NCI-H82 (cell line): ENCODE measurements at places on chromosomes 7 and 10.

DNA sequence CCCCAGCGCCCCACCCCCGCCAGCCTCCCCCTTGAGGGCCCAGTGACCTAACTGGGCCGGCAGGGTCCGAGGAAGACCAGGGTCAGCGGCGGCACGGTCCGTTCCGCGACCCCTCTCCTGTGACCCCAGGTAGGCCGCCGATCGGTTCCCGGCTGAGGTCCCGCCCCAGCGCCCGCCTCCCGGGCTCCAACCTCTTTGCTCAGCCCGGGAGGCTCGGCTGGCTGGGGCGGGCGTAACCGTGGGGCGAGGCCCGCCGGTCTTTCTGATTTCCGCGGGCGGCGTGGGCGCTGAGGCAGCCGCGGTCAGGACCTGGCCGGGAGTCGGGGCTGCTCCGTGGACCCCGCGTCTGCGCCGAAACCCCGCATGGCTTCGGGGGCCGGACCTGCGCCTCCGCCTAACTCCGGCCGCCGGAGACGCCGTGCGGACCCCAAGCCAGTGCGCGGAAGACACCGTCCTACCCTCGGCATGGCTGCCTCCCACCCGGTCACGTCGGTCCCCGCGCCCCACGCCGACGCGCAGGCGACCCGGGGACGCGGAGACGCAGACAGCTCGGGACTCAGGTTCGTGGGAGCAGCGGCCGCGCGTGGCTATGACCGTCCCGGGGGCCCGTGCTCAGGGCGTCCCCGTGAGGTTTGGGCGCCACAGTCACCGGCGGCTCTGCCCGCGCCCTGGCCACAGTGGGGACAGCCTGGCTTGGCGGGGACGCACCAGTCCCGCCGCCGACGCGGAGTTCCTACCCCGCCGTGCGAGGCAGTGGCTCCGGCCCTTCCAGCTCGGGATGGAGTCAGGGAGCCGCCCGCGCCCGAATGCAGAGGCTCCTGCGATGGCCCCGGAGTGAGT is 1.0 kb upstream of the VENTX start:
- DNase-seq, result no peak

DNA sequence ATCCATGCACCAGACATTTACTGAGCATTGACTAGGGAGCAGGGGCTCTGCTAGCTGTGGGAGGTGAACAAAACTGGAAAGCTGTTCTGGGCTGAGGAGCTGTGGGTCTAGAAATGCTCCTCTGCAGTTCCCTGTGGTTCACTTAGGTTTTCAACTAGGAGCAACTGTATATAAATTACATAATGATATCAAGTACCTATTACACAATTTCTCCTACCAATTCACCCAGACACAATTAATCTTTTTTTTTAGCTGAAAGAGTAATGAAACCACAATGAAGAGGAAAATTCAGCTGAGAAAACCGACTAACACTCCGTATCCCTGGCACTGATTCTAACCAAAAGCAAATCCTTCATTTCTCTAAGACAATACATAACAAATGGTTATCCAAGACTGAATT is 39.4 kb downstream of the COL28A1 start:
- no peak for DNase-seq

GRCh38 chr7:47942132-47942531 is 6.1 kb downstream of the PKD1L1 start:
- DNase-seq, result no peak

- DNase-seq, result no peak
Observed at GRCh38 chr7:24480501-24480900, 92.8 kb upstream of the PALS2 start.

DNA sequence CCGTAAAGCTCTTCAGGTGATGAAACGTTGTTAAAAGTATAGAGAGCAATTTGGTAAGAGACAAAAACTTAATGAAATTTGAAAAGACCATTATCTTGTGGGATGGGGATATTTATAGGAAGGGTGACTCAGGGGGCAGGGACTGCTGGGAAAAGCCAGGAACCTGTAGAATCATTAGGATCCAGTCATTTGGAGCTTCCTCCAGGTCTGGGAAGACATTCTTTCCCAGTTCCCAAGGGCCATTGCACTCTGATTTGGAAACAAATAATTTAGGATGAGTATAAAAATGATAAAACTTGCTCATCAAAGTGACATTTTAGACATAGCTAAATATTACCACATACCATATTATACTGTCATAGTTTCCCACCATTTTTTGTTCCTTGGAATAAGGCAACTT is 143.9 kb downstream of the PFKFB3 start:
- no peak for DNase-seq

DNA sequence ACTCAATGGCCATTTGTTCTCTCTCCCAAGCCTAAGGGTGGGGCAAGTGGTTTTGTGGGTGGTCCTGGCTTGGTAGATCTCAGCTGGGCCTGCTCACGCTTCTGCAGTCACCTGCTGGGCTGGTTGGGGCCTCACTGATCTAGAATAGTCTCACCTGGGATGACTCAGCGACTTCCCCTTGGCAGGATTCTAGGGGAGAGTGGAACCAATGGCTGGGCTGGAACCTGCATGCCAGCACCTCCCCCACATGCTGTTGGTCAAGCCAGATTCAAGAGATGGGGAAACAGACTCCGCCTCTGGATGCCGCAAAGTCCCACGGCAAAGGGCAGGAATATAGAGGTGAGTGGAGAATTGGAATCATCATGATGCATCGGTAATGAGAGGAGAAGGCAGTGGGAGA is 292.9 kb upstream of the NPVF start:
- no peak for DNase-seq

- DNase-seq, result no peak
Observed at GRCh38 chr10:107451047-107451446, 286.5 kb upstream of the SORCS1 start.

DNA sequence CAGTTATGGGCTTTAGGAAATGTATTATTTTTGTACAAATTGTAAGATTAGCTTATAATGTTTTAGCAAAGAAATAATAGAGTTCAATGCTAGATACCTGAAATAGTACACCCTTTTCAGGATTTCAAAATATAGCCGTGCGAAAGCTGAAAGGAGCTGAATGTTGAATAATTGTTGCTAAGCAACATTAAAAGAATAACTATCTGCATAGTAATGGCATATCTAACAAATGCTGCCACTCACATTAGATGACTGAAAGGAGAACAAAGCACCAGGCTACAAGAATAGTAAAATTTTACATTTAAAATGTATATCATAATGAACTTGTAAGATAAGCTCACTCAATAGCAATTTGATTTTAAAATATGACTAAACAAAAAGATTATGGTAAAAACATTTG is 82.5 kb downstream of the SDHAF3 start:
- no peak for DNase-seq

GRCh38 chr7:45153233-45153632 is 4.4 kb upstream of the RAMP3 start:
- DNase-seq, result no peak

- DNase-seq, result no peak
Observed at GRCh38 chr10:13758756-13759155, 172.0 kb downstream of the PRPF18 start.

GRCh38 chr7:26199301-26200037 is 1.1 kb downstream of the HNRNPA2B1 start:
- peak; percentile 82 for DNase-seq

DNA sequence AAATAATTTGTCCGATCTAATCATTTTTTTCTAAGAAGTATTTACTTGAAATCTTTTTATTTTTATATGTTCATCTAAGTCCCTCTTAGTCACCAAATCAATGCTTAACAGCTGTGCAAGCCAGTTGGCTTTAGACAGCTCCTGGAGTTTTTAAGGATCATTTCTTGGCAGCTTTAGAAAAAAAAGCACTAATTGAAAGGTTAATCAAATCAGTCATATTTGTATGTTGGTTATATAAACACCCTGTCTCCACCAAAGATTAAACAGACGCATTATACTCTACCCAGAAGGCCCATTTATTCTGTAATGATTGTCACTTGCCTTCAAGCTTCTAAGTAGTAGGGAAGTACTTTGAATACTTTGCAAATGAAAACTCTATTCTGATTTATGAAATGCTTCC is 60.2 kb downstream of the PAXIP1 start:
- no peak for DNase-seq

- DNase-seq, result no peak
Observed at GRCh38 chr7:153404781-153405279, 645.3 kb downstream of the ACTR3B start.

- DNase-seq, result no peak
Observed at GRCh38 chr7:82501346-82501745, 57.8 kb upstream of the CACNA2D1 start.

DNA sequence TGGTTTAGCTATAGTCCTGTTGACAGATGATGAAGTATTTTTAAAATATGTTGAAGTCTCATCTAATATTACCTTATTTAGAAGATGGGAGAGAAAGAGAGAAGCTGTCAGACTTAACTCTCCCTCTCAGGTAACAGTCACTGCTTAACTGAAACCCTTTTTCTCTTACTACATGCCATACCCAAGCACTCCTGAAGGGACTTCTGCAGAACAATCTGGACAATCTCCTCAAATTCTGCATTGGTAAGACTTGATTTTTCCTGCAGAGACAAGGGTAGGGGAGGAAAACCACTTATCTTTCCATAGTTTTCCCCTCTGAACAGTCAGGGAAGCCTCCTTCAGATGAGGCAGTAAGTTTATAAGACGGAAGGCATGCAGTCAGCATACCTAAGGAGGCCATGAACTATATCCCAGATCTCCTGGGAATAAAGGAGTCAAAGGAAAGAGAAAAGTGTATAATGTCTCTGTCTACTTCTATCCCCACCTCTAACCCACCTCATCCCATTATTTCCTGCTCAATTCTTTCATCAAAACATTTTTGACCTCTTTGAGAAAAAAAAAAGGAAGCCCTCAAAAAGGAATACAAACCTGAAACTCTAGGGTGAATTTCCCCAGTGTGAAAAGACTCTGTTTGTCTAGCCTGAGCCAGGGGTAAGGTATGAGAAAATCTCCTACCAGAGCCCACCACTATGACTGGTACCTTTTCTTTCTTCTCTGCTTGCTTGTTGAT is 9.4 kb downstream of the ZCWPW1 start:
- peak; percentile 10 for DNase-seq

- no peak for DNase-seq
Observed at GRCh38 chr10:3404381-3404780, 231.8 kb upstream of the PITRM1 start.

DNA sequence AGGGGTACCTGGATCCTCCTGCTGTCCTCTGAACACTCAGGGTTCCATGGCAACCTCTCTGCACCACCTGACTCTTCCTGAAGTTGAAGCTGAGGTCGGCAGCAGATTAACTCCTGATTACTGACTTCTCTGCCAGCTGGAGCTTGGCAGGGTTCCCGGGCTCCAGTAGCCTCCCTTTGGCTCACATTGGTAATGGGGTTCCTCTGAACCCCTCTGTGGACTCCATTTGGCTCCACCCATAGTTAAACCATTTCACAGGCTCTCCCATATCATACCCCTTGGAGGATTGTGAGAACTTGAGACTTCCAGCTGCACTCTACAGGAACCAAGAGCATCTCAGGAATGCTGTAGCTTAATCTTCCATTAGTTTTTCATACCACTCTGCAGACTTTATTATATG is 292.5 kb downstream of the HDAC9 start:
- DNase-seq, result peak; percentile 64

- peak; percentile 20 for DNase-seq
Observed at GRCh38 chr10:91077549-91078071, 142.9 kb upstream of the PCGF5 start.

DNA sequence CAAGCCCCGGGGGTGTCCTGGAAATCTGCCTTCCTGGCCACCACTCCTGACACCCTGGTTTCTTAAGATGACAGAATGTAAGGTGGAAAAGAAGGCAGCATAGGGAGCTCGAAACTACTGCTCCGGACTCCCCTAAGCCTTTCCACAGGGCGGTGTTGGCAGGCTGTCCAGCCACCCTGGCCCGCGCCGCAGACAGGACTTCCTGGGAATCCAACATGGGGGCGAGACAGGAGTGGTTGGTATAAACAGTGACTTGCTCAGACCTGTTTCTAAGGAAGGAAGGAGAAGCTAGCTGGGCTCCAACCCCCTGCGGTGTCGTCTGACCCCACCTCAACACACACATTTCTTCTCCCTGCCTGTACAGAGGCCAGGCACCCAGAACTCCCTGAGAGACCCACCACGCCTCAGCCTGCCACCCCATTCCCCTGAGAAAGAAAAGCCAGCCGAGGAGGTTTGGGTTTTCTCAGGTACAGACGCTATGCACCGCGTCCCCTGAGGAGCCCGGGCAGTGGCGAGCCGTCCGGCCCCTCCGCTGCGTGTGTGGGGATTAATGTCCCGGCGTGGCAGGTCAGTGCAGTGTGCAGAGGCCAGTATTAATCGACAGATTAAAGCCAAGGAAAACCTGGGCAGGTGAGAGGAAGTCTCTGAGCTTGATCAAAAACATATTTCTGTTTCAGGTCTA is 349.6 kb upstream of the MKI67 start:
- no peak for DNase-seq

DNA sequence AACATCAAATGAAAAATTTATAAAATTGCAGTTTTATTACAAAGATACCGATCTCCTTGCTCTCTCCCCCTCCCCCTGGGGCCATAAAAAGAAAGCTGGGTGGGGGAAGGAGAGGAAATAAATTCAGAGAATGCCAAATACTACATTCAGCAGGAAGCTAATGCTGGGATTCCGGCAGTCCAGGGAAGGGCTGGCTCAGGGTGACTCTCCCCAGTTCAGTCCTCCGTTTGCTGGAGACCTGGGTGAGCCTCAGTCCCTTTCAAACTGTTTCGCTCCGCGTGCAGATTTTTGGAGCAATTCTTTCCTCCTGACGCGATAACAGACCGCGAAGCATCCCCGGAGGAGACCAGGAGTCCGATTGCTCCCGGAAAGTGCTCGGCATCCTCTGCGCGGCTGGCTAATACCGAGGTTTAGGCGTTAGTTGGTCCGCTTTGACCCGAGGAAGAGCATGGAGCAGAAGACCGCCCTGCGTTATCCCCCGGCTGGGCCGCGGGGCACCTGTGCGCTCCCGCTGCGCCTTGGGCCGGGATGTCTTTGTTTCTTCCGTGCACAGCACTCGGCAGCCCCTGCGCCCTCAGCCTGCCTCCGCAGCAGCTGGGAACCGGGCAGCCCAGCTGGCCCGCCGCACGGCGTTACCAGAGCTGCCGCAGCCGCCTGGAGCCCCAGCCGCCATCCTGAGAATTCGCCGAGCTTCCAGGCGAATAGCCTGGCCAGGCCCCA is 3.9 kb upstream of the HOXA2 start:
- DNase-seq, result peak; percentile 73

GRCh38 chr7:77783545-77783944 is 14.7 kb downstream of the TMEM60 start:
- DNase-seq, result no peak

- DNase-seq, result no peak
Observed at GRCh38 chr7:10476642-10477041, 497.0 kb upstream of the PHF14 start.

- no peak for DNase-seq
Observed at GRCh38 chr7:92303761-92304160, 58.0 kb downstream of the ANKIB1 start.
